Gastroesophageal sphincter (tissue), 4 donors: ENCODE measurements at places on chromosomes 16 and 17. TPM values are rescaled to one million over a fixed set of nuclear protein-coding genes. Genes with fewer than 3 reads are reported as not detected.

DNA sequence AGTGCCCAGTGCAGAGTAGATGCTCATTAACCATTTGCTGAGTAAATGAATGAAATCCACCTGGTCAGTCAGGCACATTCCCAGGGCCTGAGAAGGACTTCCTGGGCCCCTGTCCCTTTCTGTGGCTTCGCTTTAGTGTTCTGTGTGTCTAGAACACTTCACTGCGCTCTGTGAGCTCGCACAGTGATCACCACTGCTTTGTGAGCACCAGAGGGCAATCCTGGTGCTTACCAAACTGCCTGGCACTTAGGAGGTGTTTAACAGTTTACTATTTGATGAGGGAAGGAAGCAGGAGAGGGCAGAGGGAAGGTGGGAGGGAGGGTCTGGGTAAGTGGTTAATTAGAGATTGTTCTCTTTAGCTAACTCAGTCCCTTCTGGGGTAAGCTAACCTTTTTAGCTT is 26.2 kb downstream of the SALL1 start:
- ATAC-seq, result no peak

GRCh38 chr16:62816971-62817519 is 780.8 kb upstream of the CDH8 start:
- ATAC-seq, result no peak

The NLE1 gene
- total RNA-seq, result 8.1 TPM

The TMEM88 gene
- 18.8 TPM for total RNA-seq

The EVI2B gene
- 7.3 TPM for total RNA-seq

- ATAC-seq, result no peak
Observed at GRCh38 chr16:73157861-73158260, 109.9 kb upstream of the ZFHX3 start.

DNA sequence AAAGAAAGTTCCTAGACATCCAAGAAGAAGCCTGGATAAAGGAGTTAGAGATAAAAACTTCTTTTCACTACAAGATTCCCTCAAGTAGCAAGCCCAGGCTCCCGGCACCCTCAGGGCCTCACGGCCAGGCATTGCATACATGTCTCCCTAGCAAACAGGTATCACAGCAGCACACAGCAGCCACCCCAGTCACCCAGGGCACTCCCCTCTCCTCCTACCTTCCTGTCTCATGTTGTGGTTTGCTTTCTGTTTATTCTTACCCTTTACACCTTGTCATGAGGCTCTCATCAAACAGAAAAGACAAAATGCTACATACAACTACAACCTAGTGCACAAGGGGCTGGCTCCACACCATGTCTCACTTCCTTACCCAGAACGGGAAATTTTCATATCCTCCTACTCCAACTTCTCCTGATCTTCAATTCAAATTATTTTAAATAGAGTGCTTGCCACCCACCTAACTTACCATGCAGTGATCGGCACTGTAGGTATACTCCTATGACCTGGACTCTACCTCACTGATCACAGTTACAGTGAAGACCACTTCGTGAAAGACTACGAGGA is 42.7 kb downstream of the XPO6 start:
- ATAC-seq, result no peak

DNA sequence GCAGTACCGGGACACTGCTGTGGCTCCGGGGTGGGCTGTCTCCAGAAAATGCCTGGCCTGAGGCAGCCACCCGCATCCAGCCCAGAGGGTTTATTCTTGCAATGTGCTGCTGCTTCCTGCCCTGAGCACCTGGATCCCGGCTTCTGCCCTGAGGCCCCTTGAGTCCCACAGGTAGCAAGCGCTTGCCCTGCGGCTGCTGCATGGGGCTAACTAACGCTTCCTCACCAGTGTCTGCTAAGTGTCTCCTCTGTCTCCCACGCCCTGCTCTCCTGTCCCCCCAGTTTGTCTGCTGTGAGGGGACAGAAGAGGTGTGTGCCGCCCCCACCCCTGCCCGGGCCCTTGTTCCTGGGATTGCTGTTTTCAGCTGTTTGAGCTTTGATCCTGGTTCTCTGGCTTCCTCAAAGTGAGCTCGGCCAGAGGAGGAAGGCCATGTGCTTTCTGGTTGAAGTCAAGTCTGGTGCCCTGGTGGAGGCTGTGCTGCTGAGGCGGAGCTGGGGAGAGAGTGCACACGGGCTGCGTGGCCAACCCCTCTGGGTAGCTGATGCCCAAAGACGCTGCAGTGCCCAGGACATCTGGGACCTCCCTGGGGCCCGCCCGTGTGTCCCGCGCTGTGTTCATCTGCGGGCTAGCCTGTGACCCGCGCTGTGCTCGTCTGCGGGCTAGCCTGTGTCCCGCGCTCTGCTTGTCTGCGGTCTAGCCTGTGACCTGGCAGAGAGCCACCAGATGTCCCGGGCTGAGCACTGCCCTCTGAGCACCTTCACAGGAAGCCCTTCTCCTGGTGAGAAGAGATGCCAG is 12.9 kb downstream of the STH start:
- ATAC-seq, result no peak

The IRF8 gene
- 2.4 TPM for total RNA-seq

DNA sequence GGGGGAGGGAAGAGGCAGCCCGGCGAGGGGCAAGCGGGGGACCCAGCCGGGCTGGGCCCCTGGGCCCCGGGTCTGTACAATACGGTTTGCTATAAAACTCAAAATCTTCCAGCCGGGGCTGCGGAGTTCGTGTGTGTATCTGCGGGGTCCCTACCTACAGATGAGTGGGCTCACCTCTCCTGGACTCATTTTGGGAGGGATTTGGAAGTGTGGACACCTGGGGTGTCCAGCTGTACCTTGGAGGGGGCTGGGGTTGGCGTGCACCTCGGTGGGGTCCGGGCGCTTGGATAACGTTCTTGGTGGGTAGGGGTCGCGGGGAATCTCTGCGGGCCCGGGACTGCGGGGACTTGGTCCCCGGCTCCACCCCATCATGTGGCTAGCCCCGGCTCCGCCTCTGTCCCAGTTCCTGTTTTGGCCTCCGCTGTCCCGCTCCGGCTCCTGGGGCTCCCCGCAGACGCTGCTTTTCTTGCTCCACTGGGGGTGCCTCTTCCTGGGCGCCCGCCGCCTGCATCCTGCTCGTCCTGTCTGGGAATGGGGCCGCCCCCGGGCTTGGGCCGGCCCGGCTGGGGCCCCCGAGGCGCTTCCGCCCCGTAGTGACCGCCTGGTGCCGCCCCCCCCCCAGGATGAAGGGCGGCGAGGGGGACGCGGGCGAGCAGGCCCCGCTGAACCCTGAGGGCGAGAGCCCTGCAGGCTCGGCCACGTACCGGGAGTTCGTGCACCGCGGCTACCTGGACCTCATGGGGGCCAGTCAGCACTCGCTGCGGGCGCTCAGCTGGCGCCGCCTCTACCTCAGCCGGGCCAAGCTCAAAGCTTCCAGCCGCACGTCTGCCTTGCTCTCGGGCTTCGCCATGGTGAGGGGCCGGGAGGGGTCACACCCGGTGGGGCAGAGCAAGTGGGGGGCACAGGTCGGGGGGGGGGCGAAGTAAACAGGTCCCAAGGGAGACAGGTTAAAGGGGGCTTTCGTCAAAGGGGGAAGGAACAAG is at the start of gene ORAI3:
Gene ORAI3 (plus strand): TSS at position 402 of the 983 bp plus-strand sequence. CDS start 222 bp downstream, at position 624.
- peak; percentile 60 for ATAC-seq

- no peak for ATAC-seq
Observed at GRCh38 chr17:68198931-68199836, 48.7 kb upstream of the AMZ2 start.
